ENCODE measurements at places on chromosomes 5 and 9.

DNA sequence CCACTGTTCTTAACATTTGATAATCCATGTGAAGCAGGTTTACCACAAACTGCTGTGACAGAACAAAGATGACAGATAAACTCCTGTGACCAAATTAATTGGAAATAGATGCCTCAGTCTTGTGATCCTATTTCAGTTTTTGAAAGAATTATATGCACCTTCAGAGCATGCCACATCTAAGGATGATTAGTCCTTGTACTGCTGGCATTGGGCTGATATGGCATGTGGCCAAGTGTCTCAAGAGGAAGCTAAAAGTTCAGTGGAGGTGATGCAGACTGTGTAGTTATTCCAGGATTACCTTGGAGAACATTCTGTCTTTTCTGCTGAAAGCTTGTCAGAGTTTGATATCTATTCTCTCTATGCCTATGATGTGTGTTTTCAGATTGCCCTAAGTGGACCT, 314.4 kb upstream of the EFNA5 start:
- DNase-seq: no peak

- DNase-seq: no peak
These were observed 1.5 kb downstream of the AK6 start for GRCh38 chr5:69367697-69368279.

GRCh38 chr5:125044491-125045282, 298.2 kb upstream of the ZNF608 start:
- DNase-seq: no peak

DNA sequence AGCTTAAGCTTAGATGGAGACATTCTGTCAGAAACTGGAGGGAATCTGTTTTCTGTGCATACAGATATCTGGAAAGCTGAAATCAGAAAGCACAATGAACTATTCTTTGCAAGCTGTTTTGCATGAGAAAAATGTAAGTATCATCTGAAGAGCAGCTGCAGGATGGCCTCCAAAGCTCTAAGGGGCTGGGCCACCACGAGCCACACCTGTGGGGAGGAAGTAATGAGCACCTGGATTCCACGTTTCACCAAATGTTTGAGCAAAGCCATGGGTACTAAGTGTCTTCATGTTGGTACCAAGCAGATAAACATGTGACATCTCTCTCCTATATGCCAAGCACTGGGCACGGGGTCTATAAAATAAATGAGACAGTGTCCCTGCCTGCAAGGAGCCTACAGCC, 199.3 kb downstream of the TTLL11 start:
- DNase-seq: no peak

DNA sequence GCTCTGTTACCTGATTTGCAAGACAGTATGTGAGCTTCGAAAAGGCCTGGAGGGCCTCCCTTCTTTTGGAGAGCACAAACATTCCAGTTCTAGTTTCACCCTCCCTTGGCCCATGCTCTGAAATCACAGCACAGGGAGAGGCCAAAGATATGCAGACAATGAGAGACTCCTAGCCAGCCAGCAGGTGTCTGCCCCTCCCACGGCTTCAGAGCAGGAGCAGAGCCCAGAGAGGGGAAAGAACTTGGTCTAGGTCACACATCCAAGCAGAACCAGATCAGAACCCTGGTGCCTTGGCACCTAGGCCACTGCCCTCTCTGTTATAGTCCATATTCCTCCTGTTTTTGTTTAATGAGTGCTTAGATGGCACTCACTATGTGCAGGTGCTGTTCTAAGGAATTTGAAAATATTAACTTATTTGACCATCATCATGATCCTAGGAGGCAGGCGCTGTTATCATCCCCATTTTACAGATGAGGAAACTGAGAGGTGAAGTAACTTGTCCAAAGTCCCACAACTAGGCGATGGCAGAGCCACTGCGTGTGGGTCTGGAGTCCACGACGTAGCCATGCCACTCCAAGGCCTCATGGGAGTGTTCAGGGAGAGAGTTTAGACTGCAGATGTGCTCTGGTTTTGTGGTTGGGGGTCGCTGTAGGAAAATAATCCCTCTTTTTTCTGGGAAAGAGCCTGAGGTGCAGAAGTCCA, 27.2 kb downstream of the TMOD1 start:
- DNase-seq: no peak

DNA sequence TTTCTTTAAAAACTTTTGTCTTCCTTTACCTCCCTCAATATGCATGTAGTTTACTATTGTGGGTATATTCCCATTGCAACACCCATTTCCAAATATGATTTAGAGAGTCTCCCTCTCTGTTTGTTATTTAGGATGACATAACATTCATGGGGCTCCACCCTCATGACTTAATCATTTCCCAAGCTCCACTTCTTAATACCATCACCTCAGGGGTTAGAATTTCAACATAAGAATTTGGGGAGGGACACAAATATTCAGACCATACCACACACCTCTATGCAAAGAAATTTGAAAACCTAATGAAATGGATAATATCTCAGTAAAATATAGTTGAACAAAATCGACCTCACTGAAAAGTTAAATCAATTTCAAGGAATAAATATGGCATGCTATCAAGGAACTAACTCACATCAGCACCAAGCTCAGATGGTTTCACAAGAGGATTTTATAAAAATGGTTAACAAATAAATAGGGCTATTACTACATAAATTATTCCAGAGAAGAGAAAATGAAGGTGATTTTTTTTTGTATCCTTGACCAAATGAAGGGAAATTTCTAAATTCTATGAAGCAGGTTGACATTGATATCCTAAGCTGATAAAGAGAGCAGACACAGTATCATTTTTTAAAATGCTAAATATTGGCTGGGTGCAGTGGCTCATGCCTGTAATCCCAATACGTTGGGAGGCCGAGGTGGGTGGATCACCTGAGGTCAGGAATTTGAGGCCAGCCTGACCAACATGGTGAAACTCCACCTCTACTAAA, 20.2 kb upstream of the UBTD2 start:
- no peak for DNase-seq

DNA sequence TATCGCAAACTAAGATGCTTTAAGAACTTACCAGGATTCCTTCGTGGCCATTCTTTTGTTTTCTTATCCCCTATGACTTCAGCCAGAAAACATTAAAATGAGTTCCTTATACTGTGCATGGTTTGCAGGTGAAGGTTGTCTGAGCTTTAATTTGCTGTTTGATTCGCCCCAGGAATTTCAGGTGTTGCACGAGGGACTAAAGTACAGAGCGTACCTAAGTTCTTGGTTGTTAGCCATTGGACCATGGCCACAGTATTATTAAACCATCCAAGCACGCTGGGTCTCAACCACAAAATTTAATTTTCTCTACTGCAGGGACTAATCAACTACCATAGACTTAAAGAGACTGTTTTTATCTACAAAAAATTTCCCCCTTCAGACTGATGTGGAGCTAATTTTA, 208.4 kb upstream of the MPDZ start:
- no peak for DNase-seq

GRCh38 chr9:119803679-119804078, 434.4 kb upstream of the BRINP1 start:
- no peak for DNase-seq

GRCh38 chr5:125683669-125684068, 739.5 kb upstream of the GRAMD2B start:
- no peak for DNase-seq

DNA sequence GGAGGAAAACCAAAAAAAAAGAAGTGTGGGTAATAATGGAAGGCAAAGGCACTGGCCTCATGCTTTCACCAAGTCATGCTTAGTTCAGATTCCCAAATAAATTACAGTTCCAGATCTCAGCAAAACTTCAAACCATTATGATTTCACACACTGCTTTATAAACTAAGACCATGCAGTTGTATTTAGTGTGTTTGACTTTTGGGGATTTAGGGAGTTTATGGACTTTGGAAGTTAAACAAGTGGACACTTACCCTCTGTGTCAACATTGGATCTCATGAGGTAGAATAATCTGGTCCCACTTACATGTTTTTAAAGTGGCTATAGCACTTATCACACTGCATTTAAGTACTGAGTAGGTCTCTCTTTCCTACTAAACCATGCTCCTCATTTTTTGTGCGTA, 3.7 kb downstream of the DNAJC25 start:
- no peak for DNase-seq

DNA sequence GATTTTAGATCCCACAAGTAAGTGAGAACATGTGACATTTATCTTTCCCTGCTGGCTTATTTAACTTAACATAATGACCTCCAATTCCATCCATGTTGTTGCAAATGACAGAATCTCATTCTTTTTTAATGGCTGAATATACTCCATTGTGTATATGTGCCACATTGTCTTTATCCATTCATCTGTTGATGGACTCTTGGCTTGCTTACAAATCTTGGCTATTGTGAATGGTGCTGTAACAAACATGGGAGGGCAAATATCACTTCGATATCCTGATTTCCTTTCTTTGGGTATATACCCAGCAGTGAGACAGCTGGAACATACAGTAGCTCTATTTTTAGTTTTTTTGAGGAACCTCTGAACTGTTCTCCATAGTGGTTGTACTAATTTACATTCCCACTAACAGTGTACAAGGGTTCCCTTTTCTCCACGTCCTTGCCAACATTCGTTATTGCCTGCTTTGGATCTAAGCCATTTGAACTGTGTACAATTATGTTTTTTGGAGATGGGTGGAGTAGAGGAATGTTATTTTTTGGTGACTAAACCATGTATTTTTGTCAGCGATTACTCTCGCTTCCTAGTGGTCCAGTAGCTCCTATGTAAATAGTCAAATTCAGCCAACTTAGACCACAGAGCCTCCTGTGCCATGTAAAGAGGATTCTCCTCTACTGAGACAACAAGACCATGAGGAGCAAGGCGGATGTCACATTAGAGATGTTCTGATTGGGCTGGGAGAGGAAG, 60.6 kb downstream of the TNFSF15 start:
- DNase-seq: no peak

- no peak for DNase-seq
These were observed 23.5 kb downstream of the CPEB4 start for GRCh38 chr5:173911623-173912022.

DNA sequence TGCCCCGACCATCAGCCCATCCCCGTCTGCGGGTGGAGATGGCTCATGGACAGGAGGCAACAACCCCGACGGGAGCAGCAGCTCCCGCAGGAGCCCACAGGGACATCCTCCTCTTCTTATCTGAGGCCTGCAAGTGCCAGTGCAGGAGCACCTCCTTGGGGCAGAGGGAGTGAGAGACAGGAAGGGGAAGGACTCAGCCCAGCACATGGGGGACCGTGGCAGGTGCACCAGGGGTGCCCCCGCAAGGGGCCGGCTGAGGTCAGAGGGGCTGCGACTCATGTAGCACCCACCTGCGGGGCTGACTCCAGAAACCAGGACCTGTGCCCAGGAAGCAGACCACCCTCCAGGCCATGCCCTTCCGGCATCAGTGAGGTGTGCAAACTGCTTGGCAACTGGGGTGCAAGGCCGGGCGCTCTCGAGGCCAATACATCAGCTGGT, 259.8 kb upstream of the ADAMTS16 start:
- DNase-seq: no peak

GRCh38 chr9:125752070-125752628, 5.0 kb downstream of the PBX3 start:
- DNase-seq: no peak

- no peak for DNase-seq
These were observed 33.1 kb downstream of the DAB2IP start for GRCh38 chr9:121684381-121685145.

DNA sequence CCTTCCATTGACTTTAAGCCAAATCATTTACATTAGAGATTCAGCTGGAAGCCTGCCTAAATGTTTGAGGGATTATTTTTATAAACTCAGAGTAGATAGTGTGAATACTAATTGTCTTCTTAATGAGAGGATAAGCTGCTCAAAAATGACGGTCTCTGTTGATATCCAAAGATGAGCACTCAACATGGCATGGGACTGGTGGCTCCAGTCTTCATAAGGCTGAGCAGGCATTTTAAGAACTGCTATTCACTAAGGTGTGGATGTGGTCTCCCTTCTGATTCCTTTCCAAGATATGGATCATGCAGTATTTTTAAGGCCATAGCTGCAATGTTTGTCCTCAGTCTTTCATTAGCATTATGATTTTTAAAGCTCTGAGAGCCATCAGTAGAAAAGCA, 377.5 kb upstream of the RIOK2 start:
- no peak for DNase-seq

DNA sequence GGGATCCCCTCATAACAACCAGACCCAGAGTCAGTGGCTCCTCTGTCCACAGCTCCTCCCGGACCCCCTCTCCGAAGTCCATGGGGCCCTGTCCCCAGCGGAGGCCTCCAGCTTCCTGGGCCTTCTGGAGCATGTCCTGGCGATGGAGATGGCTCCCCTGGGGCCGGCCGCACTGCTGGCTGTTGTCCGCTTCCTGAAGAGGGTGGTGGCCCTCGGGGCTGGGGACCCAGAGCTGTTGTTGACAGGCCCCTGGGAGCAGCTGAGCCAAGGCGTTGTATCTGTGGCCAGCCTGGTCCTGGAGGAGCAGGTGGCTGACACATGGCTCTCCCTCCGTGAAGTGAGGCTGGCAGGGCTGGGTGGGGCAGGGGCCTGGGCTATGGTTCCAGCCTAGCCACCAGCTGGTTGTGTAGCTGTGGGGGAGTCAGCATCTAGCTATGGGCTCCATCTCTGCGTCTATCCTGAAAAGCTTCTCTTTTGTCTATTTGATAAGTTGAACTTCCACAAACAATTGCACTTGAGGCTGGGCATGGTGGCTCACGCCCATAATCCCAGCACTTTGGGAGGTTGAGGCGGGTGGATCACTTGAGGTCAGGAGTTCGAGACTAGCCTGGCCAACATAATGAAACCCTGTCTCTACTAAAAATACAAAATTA, 4.7 kb downstream of the ADGRD2 start:
- no peak for DNase-seq

All from stimulated activated CD4-positive, alpha-beta T cell treated with anti-CD3 and anti-CD28 coated beads, TNF-alpha, amount 100 ng/mL, for 48 hours (primary cell).